IMR-90 (cell line): ENCODE measurements at places on chromosomes 6 and 20.

DNA sequence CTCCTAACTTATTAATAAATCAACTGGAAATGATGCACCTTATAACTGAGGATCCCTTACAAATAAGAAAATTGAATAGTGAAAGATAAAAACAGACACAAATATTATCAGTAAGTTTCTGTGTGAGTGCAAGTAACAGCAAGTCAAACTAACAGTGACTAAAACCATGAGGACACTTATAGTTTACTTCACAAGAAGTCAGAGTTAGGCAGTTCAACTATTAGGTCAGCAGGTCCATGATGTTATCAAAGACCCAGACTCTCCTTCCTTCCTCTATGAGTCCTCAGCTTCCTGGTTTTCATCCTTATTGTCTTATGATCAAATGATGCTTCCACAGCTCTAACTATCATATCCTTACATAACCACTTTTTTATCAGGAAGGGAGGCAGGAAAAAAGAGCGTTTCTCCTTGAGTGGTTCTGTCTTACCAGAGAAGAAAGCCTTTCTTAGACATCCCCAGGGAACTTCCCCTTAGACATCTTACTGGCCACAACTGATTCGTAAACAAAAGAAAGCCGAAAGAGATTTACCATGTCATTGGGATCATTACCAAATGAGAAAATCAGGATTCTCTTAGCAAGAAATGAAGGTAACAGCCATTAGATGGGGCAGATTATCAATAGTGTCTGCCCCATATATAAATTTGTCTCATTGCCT lies 114.3 kb upstream of the LRFN2 start:
- DNase-seq = no peak

DNA sequence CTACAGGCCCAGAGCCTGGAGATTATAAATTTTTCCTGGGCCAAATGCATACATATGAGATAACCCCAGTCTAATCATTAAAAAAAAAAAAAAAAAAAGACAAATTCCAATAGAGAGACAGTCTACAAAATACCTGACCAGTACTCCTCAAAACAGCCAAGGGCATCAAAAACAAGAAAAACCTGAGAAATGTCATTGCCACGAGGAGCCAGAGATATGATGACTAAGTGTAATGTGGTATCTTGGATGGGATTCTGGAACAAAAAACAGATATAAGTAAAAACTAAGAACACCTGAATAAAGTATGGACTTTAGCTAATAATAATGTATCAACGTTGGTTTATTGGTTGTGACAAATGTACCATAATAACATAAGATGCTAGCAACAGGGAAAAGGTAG lies 24.9 kb downstream of the UBE2V1 start:
- DNase-seq = no peak

- no peak for DNase-seq
Measured at GRCh38 chr20:33250666-33251065, 14.9 kb downstream of the BPIFA1 start.

- DNase-seq = no peak
Measured at GRCh38 chr20:58553166-58553696, 38.0 kb upstream of the APCDD1L start.

GRCh38 chr6:131980791-131981623 lies 29.8 kb upstream of the CCN2 start:
- no peak for DNase-seq

DNA sequence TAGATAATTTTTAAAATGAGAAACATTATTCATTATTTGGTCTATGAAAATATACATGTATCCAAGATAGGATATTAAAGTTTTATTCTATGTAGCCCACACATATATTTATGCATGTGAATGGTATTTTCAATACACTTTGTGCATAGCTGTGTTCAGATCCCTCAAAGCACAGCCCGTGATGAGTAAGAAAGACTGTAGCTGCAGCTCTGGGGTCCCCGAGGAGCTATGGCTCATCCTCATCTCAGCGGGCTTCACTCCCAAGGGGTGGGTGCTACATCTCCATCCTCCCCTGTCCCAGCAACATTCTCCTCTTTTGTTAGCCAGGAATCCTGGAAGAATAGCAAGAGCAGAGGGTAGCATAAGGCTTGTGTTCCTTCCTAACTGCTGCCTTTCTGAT lies 130.8 kb downstream of the SAMD5 start:
- no peak for DNase-seq
